Pancreas (tissue), 10 donors: ENCODE measurements at places on chromosomes 12 and 14.

GRCh38 chr12:104719700-104720338 lies 238.3 kb downstream of the SLC41A2 start:
- H3K36me3 ChIP-seq = no peaks in the 10 kb centered on the region
- no peak for DNase-seq
- H3K27me3 ChIP-seq = no peaks in the 10 kb centered on the region
- H3K4me3 ChIP-seq = peak overlapping the region; percentile 25

GRCh38 chr12:115268451-115268850 lies 584.5 kb upstream of the TBX3 start:
- no peak overlapping the region for H3K27ac ChIP-seq
- H3K36me3 ChIP-seq = no peaks in the 10 kb centered on the region
- H3K27me3 ChIP-seq = no peaks in the 10 kb centered on the region

- H3K27me3 ChIP-seq = no peaks in the 10 kb centered on the region
- H3K36me3 ChIP-seq = no peaks in the 10 kb centered on the region
- H3K4me1 ChIP-seq = peaks cover 11% of the 10 kb centered on the region
- H3K4me3 ChIP-seq = no peak overlapping the region
Observed at GRCh38 chr14:22549981-22550673, 38.9 kb downstream of the DAD1 start.

DNA sequence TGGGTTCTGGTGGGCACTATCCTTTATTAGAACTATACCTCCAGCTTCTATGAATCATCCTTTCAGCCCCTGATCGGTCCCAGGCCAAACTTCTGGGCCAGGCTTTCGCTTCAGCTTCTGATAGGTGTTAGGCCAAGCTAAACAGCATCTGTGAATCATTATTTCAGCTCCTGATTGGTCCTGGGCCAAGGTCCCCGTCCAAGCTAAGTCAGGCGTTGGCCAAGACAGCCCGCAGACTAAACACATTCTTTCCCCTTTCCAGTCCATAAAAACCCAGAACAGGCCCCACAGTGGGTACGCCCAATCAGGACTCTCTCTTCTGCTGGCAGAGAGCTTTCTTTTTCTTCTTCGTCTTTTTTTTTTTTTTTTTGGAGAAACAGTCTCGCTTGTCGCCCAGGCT lies 1808.9 kb upstream of the SEL1L start:
- no peak overlapping the region for H3K27ac ChIP-seq
- no peak for DNase-seq
- H3K4me3 ChIP-seq = no peak overlapping the region

GRCh38 chr12:115632308-115632707 lies 645.2 kb downstream of the MED13L start:
- H3K27me3 ChIP-seq = no peaks in the 10 kb centered on the region
- no peak for DNase-seq
- H3K4me1 ChIP-seq = no peaks in the 10 kb centered on the region

DNA sequence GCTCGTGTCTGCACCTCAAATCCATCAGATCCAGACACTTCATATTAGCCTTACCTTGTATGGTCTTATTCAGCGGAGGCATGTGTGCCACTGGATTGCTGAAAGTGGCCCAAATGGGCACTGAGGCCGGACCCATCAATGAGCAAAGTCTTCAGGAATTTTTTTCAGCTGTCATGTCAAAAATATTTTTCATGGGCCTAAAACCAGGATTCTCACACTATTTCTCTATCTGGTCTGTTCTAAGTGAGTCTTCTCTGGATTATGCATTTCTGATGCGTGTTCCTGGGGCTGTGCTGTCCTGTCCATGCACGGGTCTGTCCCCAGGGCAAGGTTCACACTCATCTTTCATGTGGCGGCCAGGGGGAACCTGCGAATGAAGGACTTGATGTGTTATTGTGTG lies 94.6 kb downstream of the KCNA5 start:
- H3K27me3 ChIP-seq = no peaks in the 10 kb centered on the region
- H3K36me3 ChIP-seq = no peaks in the 10 kb centered on the region
- DNase-seq = no peak
- H3K27ac ChIP-seq = no peak overlapping the region
- H3K4me1 ChIP-seq = no peaks in the 10 kb centered on the region
